ENCODE measurements at places on chromosomes 13 and 19. TPM values are rescaled to one million over a fixed set of nuclear protein-coding genes. Genes with fewer than 3 reads are reported as not detected.

Gene ZNF177
- polyA plus RNA-seq, result 8.5 TPM

Gene FFAR3
- 0.16 TPM for polyA plus RNA-seq

Gene CILP2
- not detected for polyA plus RNA-seq

Gene TMEM143
- polyA plus RNA-seq, result not detected

Gene CPB2
- not detected for polyA plus RNA-seq

Gene ZNF415
- polyA plus RNA-seq, result 8.3 TPM

Gene ERICH6B
- polyA plus RNA-seq, result 1.2 TPM

Gene SIGLEC12
- polyA plus RNA-seq, result 0.14 TPM

Gene C1QTNF9
- polyA plus RNA-seq, result 3.2 TPM

Gene ATP5F1D
- polyA plus RNA-seq, result 94.6 TPM

Gene SIAH3
- polyA plus RNA-seq, result 1.0 TPM

Gene ZNF626
- polyA plus RNA-seq, result not detected

Gene CAPS
- polyA plus RNA-seq, result 6.7 TPM

Gene EDDM13
- polyA plus RNA-seq, result not detected

Gene THSD8
- 1.4 TPM for polyA plus RNA-seq

GRCh38 chr13:113654175-113654560, 3.8 kb downstream of the ATP4B start:
- DNase-seq, result no peak

GRCh38 chr13:108102771-108103170, 112.6 kb downstream of the LIG4 start:
- no peak for DNase-seq

- DNase-seq, result no peak
These were observed 880.6 kb downstream of the UQCRFS1 start for GRCh38 chr19:28332351-28332750.

- no peak for DNase-seq
These were observed 18.3 kb downstream of the CKM start for GRCh38 chr19:45304141-45304926.

- DNase-seq, result no peak
These were observed 201.4 kb downstream of the PCCA start for GRCh38 chr13:100290165-100290801.

DNA sequence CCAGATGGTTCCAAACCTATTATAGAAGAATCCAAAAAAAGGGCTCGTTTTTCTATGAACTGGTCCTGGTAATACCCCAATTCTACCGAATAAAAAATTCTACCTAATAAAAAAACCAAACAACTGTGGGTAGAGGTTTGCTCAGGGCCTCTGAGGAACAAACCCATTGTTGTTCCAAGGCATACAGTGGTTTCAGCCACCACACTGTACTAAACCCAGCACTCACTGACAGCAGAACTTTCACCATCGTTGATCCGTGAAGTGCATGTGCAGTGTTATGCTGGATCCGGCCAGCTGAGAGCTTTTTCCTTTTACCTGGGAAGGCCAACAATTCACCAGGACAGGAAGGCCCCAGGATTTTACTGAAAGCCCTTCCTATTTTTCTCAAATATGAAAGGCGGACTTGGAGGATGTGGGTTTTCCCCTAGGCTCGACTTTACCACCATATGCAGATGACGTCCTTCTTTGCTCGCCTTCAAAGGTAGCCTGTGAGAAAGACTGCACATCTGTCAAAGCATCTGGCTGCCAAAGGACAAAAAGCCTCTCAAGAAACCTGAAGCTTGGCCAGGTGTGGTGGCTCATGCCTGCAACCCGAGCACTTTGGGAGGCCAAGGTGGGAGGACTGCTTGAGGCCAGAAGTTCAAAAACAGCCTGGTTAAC, 7.2 kb upstream of the PABPC3 start:
- DNase-seq, result no peak

- DNase-seq, result no peak
These were observed 18.8 kb downstream of the ZSCAN5A start for GRCh38 chr19:56295531-56296455.

GRCh38 chr13:107734891-107735625, 480.3 kb downstream of the LIG4 start:
- DNase-seq, result peak; percentile 38

GRCh38 chr19:15180451-15181390, 20.1 kb downstream of the NOTCH3 start:
- DNase-seq, result no peak

DNA sequence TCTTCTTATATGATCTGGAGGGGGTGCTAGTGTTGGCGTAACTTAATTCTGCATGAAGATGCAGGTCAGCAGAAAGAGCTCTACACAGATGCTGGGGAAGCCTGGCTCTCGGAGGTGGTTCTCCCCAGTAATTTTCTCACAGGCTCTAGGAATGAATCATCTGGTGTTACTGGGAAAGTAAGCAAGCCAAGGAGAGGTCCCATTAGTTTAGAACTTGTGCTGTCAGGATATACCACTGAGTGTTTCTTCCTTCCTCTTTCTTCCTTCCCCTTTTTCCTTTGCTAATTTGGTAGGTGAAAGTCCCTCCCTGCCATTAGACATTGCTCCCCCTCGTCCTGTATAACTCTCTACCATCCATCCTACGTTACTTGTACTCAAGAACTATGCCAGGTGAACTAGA, 68.3 kb downstream of the ATP8A2 start:
- no peak for DNase-seq

- DNase-seq, result no peak
These were observed 19.2 kb downstream of the EPN1 start for GRCh38 chr19:55694241-55694655.

DNA sequence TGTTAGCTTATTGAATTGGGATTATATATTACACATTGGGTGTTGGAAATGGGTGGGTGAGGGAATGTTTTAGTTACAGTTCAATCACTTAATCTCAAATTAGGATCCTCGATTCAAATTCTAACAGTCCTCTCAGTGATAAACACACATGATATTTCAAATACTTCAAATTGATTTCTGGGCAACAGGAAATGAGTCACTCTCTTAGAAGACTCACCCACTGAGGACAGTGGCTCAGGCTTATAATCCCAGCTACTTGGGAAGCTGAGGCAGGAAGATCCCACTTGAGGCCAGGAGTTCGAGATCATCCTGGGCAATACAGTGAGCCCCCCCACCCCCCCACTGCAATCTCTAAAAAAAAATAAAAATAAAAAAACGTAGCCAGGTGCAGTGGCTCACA, 435.3 kb downstream of the KLF12 start:
- no peak for DNase-seq

- DNase-seq, result no peak
These were observed 270.5 kb downstream of the DIAPH3 start for GRCh38 chr13:59893266-59893665.

DNA sequence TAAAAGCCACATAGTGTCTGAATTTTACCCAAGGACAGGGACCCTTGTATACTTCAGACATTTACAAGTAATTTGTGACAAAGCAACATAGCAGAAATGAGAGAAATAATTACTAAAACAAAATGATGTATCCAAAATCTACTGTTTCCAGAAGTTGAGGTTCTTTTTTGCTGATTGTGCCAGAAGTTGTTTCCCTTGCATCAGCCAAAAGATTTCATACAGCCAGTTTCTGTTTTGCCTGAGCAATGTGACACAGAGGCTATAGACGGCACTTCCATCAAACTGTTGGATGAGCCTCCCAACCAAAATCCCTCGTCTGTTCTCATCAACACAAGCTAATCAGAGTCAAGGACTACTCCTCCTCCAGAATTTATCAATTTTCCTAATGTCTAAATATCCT, 913.2 kb upstream of the GPC6 start:
- DNase-seq, result no peak

- DNase-seq, result no peak
These were observed 557 bp downstream of the ZNF576 start for GRCh38 chr19:43596842-43597461.

DNA sequence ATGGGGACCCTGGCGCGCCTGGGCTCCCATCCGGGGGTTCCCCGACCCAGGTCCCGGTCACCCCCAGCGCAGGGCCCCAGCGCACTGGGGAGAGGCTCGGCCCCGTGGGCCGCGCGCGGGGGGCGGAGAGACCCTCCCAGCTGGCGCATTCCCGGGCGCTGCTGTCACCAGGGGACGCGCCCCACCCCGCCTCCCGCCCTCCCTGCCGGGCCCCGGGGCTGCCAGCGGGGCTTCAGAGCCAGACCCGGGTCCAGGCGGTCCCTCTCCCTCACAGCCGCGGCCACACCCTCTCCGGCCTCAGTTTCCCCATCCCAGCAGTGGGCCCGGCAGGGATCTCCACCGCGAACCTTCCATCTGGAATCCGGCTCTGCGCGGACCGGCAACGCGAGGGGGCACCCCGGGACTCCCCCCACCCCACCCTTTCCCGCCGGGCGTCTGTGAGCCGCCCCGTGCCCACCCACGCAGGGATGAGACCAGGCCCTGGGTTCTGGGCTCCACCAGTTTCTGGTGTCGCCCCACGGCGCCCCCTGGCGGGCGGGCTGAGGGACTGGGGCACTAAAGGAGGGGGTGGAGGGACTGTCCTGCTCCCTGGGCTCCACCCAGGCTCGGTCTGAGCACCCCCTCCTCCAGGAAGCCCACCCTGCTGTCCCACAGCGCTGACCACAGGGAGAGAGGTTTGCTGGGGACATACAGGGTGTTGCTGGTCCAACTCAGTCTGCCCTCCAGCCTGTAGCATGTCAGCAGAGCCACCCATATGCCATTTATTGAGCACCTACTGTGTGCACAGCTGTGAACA, 878 bp upstream of the ADAMTSL5 start:
- DNase-seq, result no peak

DNA sequence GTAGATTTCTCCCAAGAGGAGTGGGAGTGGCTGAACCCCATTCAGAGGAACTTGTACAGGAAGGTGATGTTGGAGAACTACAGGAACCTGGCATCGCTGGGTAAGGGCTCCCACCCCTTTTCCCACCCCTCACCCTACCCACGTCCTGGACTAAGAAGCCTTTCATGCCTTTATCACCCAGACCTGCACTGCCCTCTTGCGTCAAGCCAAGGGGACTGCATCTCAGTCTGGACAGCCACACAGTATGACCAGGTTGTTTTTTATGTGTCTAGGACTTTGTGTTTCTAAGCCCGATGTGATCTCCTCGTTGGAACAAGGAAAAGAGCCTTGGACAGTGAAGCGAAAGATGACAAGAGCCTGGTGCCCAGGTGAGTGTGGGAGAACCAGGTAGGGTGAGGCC, 8.8 kb downstream of the ZFP28 start:
- DNase-seq, result no peak

- no peak for DNase-seq
These were observed 53.0 kb downstream of the ZAR1L start for GRCh38 chr13:32262165-32262564.

Measured in muscle of arm (tissue), 14 donors.